ENCODE measurements at places on chromosomes 1 and 21. TPM values are rescaled to one million over a fixed set of nuclear protein-coding genes. Genes with fewer than 3 reads are reported as not detected.
A peak's percentile ranks its signal among the peaks of the same experiment; 100 is the strongest.

DNA sequence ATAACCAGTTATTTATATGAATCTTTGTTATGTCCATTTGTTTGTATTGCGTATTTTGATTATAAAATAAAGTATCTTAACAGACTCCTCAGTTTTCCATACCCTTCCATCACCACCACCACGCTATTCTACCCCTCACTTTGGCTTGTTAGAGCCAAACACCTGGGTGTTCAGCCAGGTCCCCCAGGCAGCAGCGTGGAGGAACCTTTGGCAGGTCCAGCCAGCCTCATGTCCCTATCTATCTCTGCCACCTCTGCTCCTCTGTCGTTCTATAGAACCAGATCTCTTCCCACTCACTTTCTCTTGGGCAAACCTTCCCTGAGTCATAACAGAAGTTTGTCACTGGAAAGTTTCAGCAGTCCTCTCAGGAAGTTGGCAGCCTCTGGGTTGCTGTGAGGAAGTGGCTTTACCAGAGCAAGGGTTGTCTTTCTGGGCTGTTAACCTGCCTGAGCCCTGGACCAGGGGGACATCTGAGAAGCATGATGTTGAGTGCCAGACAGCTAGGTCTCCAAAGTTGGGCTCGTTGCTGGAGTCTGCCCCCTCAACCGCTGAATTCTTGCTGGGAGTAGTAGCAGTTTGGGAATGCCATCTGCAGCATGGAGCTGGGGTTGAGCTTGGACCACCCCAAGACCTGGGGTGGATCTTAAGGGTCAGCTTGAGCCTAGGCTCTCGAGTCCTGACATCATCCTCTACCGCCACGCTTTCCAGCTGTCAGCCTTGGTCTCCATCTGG is 996 bp upstream of the SH3BGRL3 start:
- H3K36me3 ChIP-seq, result peaks cover 10% of the 10 kb centered on the region
- no peaks in the 10 kb centered on the region for H3K27me3 ChIP-seq
- peaks cover 29% of the 10 kb centered on the region for H3K4me1 ChIP-seq
- H3K4me3 ChIP-seq, result peak overlapping the region; percentile 87
- no peak for DNase-seq

The FMO4 gene
- total RNA-seq, result 5.4 TPM

DNA sequence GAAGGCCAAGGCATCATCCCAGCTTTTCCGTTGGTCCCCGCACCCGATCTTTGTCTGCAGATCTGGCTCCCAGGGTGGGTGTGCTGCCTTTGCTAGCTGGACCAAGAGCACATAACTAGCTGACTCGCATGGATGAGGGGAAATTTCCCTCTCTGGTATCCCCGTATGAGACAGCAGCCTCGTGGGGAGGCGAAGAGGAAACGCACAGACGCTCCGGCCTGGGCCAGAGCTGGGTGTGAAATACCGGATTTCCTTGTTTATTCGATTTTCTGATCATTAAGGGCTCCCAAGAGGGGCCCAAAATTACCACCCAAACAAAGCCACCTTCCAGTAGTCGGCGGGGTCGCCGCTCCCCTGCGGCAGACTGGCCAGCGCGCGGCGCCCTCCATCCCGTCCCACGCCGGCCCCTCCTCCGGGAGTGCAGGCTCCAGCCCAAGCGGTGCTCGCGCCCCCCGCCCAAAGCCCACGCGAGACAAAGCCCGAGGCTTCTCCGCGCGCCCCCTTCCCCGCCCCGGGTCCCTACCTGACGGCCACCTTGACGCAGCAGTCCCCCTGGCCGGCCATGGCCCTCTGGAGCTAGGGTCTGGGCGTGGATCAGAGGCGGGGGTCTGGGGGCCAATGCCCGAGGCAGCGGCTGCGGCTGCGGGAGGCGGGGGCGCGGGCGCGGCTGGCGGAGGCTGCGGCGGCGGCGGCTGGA is 546 bp downstream of the KIF21B start:
- H3K4me1 ChIP-seq, result peaks cover 54% of the 10 kb centered on the region
- DNase-seq, result no peak
- peak overlapping the region; percentile 58 for H3K27ac ChIP-seq
- H3K36me3 ChIP-seq, result no peaks in the 10 kb centered on the region
- peaks cover 32% of the 10 kb centered on the region for H3K27me3 ChIP-seq

DNA sequence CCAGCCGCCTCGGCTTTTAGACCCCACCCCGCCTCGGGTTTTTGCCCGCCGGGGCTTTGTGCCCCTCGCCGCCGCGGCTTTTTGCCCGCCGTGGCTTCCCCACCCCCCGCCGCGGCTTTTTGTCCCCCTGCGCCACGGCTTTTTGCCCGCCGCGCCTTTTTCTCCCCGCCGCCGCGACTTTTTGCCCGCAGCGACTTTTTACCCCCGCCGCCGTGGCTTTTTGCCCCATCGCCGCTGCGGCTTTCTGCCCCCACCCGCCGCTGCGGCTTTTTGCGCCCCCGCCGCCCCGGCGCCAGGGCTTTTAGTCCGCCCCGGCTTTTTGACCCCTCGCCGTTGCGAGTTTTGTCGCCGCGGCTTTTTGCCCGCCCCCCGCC is 474.4 kb downstream of the FAM72C start:
- H3K4me3 ChIP-seq, result no peak overlapping the region
- DNase-seq, result no peak
- H3K4me1 ChIP-seq, result no peaks in the 10 kb centered on the region
- no peak overlapping the region for H3K27ac ChIP-seq

GRCh38 chr1:179036844-179037465 is 11.3 kb downstream of the FAM20B start:
- H3K4me1 ChIP-seq, result peaks cover 45% of the 10 kb centered on the region
- no peak for DNase-seq
- H3K4me3 ChIP-seq, result no peak overlapping the region
- H3K27me3 ChIP-seq, result no peaks in the 10 kb centered on the region
- H3K36me3 ChIP-seq, result peaks cover 6% of the 10 kb centered on the region
- H3K27ac ChIP-seq, result no peak overlapping the region

DNA sequence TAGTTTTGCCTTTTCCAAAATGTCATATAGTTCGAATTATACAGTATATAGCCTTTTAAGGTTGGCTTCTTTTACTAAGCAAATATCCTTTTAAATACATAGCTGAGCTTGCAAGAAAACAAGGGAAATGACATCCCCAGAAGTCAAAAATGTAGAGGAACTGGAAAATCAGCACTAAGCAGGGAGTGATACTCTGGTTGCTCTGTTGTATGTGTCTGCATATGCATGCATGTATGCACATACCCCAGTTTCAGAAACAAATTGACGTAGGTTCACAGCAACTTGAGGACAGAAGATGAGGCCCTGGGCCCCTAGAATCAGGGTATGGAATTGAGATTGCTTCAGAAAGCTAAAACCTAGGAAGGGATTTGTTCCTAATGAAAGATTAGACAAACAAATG is 75.1 kb upstream of the GNG4 start:
- no peak overlapping the region for H3K4me3 ChIP-seq
- no peaks in the 10 kb centered on the region for H3K27me3 ChIP-seq
- H3K36me3 ChIP-seq, result no peaks in the 10 kb centered on the region
- peaks cover 19% of the 10 kb centered on the region for H3K4me1 ChIP-seq
- DNase-seq, result no peak

DNA sequence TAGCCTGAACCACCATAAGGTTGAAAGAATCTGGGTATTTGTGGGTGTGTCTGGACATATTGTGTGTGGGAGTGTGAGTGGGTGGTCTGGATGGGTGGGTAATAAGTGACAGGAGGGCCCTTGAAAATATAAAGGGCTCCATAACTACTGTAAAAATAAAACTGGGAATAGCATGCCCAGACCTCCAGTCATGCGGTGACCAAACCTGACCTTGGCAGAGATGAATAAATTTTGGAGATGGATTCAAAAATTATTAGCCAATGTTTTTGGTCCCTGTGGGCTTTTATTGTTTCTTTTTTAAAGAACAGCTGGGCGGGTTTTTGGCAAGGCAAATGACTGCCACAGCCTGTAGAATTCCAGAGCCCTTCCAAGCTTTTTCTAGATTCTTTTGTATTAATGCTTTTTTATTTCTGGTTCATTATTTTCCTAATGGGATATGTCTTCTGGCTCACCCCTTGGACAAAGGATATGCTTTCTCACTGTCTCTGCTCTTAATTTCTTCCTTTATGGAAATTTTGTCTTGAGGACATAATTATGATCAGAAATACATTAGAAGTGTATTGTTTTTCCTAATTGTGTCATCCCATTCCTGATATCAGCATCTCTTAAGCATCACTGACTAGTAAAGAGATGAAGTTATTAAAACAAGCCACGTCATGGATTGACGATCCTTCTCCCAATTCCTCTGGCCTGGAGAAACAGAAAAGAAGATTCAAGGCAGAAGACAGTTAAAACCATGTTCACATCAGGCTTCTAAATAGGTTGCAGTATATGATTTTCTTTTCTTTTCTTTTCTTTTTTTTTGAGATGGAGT is 69.5 kb downstream of the NTMT2 start:
- H3K4me1 ChIP-seq, result peaks cover 7% of the 10 kb centered on the region
- no peak for DNase-seq
- no peaks in the 10 kb centered on the region for H3K27me3 ChIP-seq
- no peak overlapping the region for H3K4me3 ChIP-seq

The RAB4A gene
- 66.5 TPM for total RNA-seq

- peaks cover 6% of the 10 kb centered on the region for H3K27me3 ChIP-seq
- H3K4me3 ChIP-seq, result no peak overlapping the region
- peak; percentile 21 for DNase-seq
Measured at GRCh38 chr1:30043256-30043655, 680.1 kb downstream of the MATN1 start.

The ZBTB21 gene
- total RNA-seq, result 15.5 TPM

The DMBX1 gene
- not detected for total RNA-seq

DNA sequence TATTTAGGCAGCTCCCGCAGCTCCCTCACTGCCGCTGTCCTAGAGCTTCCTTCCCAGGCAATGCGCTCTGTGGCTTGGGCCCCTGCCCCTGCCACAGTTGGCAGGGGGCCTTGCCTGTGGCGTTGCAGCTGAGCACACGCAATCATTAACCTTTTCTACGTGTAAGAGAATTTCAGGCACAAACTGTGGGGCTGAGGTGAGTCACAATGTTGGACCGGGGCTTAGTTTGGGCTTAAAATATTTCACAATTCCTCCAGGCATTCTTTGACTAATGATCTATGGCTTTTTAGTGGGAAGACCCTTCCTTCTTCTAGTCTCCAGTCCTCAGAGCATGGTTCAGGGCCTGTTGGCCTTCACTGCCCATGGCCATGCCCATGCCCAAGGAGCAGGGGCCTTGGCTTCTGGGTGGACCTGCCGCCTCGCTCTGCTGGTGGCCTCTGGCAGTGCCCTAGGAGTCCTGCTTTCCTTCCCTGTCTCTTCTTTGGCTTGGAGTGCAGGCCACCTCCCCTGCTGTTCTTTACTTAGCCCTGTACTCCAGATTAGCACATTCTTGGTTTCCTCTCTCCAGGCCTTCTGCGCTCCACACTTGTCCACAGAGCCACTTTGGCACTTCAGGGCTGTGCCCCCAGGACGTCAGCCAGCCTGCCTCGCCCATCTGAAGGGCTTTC is 39.2 kb downstream of the MAPKAPK2 start:
- H3K4me1 ChIP-seq, result peaks cover 7% of the 10 kb centered on the region
- H3K27me3 ChIP-seq, result no peaks in the 10 kb centered on the region
- no peak overlapping the region for H3K4me3 ChIP-seq
- DNase-seq, result no peak

The HSD3B2 gene
- total RNA-seq, result 0.32 TPM

The BGLAP gene
- total RNA-seq, result 6.8 TPM

DNA sequence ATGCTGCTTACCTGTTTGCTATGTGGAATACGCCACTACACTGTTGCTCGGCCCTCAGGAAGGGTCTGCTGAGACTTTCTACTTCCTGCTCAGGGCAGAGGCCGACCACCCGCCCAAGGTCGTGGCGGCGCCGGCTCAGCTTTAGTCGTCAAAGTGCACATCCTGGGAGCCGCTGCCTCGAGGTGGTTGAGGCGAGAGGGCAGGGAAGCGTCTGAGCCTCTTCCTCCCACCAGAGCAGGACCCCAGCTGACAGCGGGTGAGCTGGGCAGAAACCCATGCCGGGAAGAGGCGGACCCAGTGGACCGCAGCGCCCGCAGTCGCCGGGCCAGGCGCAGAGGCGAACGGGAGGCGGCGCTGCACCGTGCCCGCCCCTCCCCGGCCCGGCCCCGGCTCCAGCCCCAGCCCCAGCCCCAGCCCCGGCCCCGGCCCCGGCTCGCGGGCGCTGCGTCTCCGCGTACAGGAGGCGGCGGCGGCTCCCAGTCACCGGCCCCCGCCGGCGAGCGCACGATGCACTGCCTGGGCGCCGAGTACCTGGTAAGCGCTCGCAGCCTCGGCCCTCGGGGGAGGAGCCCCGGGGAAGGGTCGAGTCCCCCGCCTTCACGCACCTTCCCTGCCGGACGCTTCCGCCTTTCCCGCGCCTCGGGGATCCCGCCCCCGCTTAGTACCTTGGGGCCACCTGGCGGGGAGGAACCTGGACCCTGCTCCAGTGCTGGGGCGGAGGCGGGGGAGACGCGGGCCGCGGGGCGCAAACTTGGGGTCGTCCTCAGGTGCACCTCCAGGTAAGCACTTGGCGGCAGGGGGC is at the start of gene SLC44A3:
TSS of gene SLC44A3 (plus strand) at position 413 of the 802 bp plus-strand sequence. CDS start at position 508, 95 bp downstream.
- H3K4me3 ChIP-seq, result peak within 1 kb of the TSS; percentile 86
- H3K27me3 ChIP-seq, result no peaks in the 10 kb centered on the region
- H3K27ac ChIP-seq, result peak within 1 kb of the TSS; percentile 72
- peak; percentile 71 for DNase-seq
- H3K4me1 ChIP-seq, result peaks cover 38% of the 10 kb centered on the region
- H3K36me3 ChIP-seq, result peaks cover 8% of the 10 kb centered on the region
